ENCODE measurements at places on chromosomes 1 and 21. TPM values are rescaled to one million over a fixed set of nuclear protein-coding genes. Genes with fewer than 3 reads are reported as not detected.

- no peak for DNase-seq
These were observed 23.8 kb downstream of the KCNA2 start for GRCh38 chr1:110582378-110582777.

DNA sequence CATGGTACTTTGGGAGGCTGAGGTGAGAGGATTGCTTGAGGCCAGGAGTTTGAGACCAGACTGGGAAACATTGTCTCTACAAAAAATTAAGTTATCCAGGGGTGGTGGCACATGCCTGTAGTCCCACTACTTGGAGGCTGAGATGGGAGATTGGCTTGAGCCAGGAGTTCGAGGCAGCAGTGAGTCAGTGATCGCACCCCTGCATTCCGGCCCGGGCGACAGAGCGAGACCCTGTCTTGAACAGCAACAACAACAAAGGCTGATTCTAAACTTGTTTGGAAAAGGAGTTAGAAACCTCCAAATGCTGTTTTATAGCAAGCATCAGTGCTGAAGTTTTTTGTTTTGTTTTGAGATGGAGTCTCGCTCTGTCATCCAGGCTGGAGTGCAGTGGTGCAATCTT, 14.7 kb downstream of the LYPD8 start:
- no peak for DNase-seq

DNA sequence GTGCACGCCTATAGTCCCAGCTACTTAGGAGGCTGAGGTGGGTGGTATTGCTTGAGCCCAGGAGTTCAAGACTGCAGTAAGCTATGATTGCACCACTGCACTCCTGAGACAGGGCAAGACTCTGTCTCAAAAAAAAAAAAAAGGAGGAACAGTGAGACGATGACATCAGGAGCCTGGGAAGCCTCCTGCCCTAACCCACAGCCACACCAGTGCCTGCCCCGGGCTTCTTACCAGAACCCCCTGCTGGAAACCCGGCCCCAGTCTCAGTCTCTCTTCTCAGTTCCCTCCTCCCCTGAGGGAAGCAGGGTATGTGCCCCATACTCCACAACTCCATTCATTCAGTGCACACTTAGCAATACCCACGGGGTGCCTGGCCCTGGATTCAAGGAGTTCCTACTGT, 9.1 kb downstream of the COL8A2 start:
- no peak for DNase-seq

GRCh38 chr1:27418326-27419185, 26.1 kb downstream of the GPR3 start:
- peak; percentile 84 for DNase-seq

DNA sequence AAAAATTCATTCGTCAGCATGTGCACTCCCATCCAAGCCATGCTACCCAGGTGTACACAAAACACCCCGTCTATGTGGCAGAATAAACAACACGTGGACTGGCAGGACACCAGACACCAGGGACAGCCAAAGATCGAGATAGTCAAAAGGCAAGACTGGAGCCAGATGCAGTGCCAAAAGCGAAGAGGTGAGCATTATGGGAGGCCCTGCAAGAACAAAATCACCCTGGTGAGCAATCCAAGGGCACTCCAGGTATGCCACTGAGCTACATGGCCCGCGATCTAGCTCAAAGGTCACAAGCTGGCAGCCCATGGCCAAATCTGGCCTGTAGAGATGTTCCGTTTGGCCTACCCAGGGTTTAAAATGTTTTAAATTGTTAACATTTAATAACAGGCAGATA, 33.7 kb downstream of the PLPP3 start:
- no peak for DNase-seq

- no peak for DNase-seq
These were observed 125.4 kb downstream of the FOXD2 start for GRCh38 chr1:47563201-47563600.

DNA sequence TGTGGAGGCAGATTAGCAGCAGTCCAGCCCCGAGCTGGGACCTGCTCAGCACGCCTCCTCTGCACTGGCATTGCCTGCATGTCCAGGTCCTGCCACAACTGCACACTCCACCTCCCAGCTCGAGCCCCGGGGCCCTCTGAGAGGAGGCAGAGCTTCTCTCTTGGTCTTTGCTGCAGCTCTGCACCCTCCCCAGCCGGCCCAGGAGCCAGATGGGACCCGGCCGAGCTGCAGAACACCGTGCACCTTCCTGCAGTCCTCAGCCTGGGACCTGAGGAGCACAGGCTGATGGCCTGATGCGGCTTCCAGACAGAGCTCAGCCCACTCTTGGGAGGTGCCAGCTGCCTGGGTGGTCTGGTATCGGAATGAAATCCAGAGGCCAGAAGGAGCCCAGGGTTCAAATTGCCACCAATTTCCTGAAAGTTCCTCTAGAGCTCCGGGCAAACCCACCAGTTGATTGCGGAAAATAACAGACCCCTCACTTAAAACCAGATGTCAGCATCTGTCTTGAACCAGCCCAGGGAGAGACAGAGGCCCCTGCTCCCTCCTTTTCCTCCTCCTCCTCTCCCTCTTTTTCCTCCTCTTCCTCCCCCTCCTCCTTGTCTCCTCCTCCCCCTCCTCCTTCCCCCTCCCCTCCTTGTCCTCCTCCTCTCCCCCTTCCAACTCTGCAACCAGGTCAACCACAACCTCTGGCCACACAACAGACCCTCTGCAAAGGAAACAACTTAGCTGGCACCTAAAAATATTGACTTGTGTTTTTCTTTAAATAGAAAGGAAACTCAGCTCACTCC, 10.6 kb upstream of the SPSB1 start:
- DNase-seq, result no peak

DNA sequence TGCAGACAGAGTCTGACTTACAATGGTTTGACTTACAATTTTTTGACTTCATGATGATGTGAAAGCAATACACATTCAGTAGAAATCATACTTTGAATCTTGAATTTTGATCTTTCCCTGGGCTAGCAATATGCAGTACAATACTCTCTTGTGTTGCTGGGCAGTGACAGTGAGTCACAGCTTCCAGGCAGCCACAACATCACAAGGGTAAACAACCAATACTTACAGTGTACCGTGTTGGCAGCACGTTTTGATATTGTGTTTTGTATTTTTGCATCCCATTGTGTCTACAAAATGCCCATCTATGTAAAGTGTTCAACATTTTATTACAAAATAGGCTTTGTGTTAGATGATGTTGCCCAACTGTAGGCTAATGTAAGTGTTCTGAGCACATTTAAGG, 150.9 kb downstream of the NTMT2 start:
- DNase-seq, result no peak

GRCh38 chr1:3590139-3590763, 21.1 kb downstream of the MEGF6 start:
- no peak for DNase-seq

DNA sequence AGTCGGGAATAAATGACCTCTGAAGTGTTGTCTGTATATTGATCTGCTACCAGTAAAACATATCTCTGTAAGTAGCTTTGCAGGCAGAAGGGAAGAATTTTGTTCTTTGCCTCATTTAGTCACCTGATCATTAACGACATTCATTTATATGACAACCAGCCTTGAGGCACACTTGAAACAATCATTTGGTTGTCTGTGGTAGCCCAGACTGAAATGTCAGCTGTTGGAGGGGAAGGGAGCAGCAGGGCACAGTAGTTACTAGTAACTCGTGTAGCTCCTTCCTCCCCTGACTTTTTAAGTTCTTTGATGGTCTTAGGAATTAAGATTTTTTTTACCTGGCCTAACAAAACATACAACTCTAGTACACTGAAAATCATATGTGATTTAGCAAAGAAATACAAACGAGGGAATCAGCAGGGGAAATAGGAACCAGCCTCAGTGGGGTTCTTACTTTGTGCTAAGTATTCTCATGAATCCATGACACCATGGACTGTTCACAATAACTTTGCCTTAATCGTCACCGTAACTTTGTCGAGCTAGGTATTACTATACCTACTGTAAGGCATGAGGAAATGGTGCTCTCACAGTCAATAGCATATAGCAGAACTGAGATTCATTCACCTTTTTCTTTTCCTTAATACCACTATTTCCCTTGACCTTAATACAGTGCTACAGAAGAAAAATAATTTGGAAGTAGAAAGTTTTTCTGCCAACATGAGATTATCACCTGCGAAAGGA, 6.4 kb downstream of the IL12RB2 start:
- DNase-seq, result no peak

GRCh38 chr1:91769742-91770141, 116.2 kb downstream of the TGFBR3 start:
- DNase-seq, result no peak

GRCh38 chr1:234271243-234271606, 102.0 kb upstream of the COA6 start:
- DNase-seq, result no peak

DNA sequence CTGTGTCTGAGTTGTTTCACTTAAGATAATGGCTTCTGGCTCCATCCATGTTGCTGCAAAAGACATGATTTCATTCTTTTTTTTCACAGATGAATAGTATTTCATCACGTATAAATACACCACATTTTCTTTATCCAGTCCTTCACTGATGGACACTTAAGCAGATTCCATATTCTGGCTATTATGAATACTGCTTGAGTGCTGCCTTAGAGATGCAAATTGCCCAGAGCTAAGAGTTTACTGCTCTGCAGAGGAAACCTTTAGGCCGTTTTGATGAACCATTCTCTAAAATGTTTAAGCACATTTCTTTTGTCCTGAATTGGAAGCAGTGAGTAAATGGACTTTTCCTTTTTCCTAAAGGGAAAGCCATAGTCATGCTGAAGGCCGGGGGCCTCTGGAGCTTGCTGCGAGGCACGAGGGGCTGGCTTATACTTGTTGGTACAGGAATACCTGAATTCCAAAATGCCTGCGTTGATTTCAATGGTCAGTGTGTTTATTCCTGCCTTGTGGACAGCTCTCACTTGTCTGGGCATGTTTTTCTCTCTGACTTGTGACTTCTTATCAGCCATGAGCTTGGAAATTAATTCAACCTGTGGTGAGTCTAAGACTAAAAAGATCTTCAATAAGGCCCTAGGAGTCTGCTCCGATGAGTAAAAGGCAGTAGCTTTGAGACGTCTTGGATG, 201.0 kb upstream of the MAP1LC3C start:
- DNase-seq, result no peak

DNA sequence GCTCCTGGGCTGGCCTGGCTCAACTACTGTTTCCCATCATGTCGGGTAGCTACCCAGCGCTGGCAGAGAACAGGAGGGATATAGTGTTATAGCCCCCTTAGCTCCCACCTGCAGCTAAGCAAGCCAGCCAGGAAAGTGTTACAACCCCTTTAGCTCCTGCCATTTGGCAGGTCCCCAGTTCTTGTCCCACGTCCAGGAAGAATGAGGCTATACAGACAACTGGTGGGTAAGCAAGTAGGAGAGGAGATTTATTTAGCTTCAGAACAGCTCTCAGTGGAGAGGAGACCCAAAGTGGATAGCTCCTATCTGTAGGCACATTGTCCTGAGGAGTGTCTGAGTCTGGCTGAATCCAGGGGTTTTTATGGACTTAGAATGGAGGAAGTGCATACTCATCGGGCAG, 741.1 kb upstream of the B3GALT2 start:
- no peak for DNase-seq

DNA sequence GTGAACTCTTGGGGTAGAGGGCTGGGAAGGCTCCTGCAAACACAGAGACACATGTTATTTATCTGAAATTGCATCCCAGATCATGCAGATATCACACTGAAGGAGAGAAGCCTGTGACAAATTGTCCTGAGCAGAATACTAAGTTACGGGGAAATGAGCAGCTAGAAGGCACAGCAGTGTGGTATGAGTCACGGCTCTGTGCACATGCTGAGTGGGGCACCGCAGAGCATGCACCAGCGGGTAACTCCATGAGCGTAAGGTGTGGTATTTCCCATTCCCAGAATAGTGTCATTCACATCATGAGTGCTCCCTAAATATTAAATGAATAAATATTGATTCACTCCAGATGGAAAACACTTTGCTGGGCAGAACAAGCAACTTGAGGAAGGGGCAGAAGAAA, 21.3 kb upstream of the FCRL2 start:
- peak; percentile 14 for DNase-seq

DNA sequence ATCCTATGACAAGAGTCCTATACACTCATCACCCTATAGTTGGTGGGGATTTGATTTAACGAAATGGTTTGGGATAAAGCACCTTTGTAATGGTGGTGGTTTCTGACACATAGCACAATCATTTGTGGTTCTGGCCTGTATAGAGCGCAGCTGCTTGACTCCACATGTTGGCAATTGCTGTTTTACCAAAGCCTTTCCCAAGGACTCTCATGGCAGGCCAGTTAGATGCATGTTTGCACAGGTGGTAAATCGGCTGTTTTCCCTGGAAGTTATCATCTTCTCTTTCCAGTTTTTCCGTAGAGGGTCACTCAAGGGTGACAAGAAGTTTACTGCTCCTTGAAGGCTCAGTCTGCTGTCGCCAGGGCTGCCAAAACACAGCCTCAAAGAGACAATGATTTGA, 17.1 kb upstream of the XPR1 start:
- no peak for DNase-seq

GRCh38 chr1:27161594-27161993, 6.7 kb upstream of the SLC9A1 start:
- no peak for DNase-seq

- DNase-seq, result no peak
These were observed 54.9 kb upstream of the ZBTB18 start for GRCh38 chr1:243996223-243996622.

DNA sequence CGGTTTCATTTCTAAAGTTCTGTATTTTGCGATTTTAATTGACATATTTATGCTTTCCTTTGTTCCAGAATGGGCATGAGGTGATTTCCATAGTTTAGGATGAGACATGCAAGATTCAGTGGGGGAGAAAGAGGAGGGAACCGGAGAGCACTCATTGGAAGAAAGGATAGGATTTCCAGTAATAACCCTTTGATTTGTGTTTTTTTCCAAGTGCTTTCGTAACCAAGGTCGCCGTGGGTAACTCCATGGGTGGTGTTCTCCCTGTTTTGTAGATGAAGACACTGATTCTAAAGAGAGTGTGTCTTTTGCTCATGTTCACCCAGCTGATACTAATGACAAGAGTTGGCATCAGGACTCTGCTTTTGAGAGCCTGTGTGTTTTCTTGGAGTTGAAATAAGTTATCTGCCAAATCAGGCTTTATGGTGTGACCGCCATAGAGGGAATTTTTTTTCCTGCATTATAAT, 170.1 kb downstream of the DHRS3 start:
- peak; percentile 47 for DNase-seq

Gene CD1D
- total RNA-seq, result 0.34 TPM

Gene SIPA1L2
- 13.7 TPM for total RNA-seq

Gene IL19
- total RNA-seq, result not detected

Gene INSRR
- not detected for total RNA-seq

Gene LMOD1
- total RNA-seq, result under 0.01 TPM

Gene TMEM54
- total RNA-seq, result 162 TPM

Gene C21orf58
- total RNA-seq, result 2.5 TPM

Gene CLIC6
- total RNA-seq, result 8.0 TPM

Gene KRTAP6-3
- not detected for total RNA-seq

Gene PYHIN1
- total RNA-seq, result not detected

Data from kidney epithelial cell (primary cell).